Small intestine (tissue), 16 donors: ENCODE measurements at places on chromosomes 11 and 22. TPM values are rescaled to one million over a fixed set of nuclear protein-coding genes. Genes with fewer than 3 reads are reported as not detected.

Gene BTBD18
- 0.10 TPM for polyA plus RNA-seq

GRCh38 chr22:45731798-45732495 is 60.3 kb downstream of the ATXN10 start:
- no peak overlapping the region for H3K4me3 ChIP-seq
- no peak overlapping the region for H3K27ac ChIP-seq
- H3K4me1 ChIP-seq: no peaks in the 10 kb centered on the region
- no peak for DNase-seq

Gene APOL4
- 12.8 TPM for polyA plus RNA-seq

Gene CHRM1
- 0.65 TPM for polyA plus RNA-seq

DNA sequence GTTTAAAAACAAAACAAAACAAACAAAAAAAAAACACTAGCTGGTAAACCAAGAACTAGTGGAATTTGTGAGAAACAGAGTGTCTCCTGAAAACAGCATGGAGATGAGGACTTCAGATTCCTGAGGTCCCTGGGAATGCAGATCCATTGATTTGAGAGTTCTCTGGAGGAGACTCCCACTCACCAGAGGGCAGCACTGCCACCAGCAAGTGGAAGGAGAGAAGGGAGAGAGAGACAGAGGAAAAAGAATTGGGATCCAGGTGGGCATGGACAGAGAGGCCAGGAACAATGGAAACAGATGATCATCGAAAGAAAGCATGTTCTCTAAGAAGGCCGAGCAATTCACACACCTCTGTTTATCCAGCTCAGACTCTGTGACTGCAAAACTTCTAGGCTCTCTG is 31.8 kb downstream of the ETS1 start:
- H3K4me1 ChIP-seq: no peaks in the 10 kb centered on the region
- H3K36me3 ChIP-seq: no peaks in the 10 kb centered on the region
- no peak overlapping the region for H3K4me3 ChIP-seq
- no peaks in the 10 kb centered on the region for H3K27me3 ChIP-seq
- DNase-seq: peak; percentile 25

Gene MMP13
- 0.32 TPM for polyA plus RNA-seq

Gene LUZP2
- 0.52 TPM for polyA plus RNA-seq

Gene UPK2
- polyA plus RNA-seq: 0.04 TPM

Gene OR8J1
- not detected for polyA plus RNA-seq

Gene SCGB2A2
- not detected for polyA plus RNA-seq

Gene KLHDC7B
- 0.10 TPM for polyA plus RNA-seq

DNA sequence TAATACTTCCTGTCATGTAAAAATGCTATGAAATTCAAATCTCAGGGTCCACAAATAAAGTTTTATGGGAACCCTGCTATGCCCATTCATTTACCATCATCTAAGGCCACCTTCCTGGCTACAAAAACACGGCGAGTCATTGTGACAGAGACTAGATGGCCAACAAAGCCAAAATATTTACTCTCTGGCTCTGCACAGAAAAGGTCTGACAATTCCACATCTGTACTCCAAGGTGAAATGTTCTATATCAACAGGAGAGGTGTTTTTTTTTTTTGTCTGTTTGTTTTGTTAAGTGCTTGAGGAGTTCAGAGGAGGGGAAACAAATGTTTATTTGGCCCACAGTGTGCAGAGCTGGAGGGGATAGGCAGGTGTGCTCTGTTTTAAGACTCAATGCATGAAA is 18.6 kb upstream of the TMA7B start:
- H3K27me3 ChIP-seq: no peaks in the 10 kb centered on the region
- DNase-seq: no peak

DNA sequence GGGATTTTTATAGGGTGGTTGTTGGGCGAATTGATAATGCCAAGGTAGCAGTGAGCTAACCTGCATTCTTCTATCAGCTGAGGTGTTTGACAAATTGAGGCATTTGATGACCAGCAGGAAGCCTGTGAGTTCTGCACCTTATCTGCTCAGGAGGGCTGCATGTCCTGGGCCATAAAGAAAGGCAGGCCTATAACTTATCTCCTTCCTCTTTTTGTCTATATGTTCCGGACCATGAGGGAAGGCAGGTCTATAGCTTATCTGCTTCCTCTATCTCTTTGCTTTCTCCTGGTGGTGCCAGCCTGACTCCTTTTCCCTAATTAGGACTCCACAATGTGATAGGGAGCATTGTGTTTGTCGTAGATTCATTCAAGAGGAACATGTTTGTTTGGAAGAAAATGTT is 8.6 kb upstream of the JAM3 start:
- no peaks in the 10 kb centered on the region for H3K4me1 ChIP-seq
- H3K27ac ChIP-seq: no peak overlapping the region
- no peaks in the 10 kb centered on the region for H3K27me3 ChIP-seq
- no peaks in the 10 kb centered on the region for H3K36me3 ChIP-seq
- H3K4me3 ChIP-seq: no peak overlapping the region
- no peak for DNase-seq

Gene SLC22A25
- polyA plus RNA-seq: not detected
